ENCODE measurements at places on chromosomes 12 and 14.

GRCh38 chr12:10669533-10669932 is 4.3 kb downstream of the STYK1 start:
- no peak for DNase-seq

DNA sequence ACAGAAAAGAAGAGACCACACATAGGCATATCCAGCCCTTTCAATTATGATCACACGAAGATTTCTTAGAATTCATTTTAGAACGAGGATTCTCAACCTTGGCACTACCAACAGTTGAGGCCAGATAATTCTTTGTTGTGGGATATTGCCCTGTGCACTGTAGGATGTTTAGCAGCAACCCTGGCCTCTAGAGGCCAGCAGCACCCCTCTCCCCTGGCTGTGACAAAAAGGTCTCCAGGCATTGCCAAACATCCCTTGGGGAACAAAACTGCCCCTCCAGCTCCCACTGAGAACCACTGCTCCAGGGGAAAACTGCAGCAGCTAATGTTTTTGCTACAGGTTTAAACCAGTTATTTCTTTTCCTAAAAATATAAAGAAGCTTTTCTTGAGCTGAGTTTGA is 7.1 kb downstream of the NT5DC3 start:
- no peak for DNase-seq

GRCh38 chr14:98270201-98270600 is 1001.8 kb downstream of the BCL11B start:
- DNase-seq, result no peak

- DNase-seq, result no peak
These were observed 1.8 kb upstream of the CDK17 start for GRCh38 chr12:96402061-96402460.

GRCh38 chr14:101791919-101792572 is 30.5 kb downstream of the PPP2R5C start:
- DNase-seq, result no peak

DNA sequence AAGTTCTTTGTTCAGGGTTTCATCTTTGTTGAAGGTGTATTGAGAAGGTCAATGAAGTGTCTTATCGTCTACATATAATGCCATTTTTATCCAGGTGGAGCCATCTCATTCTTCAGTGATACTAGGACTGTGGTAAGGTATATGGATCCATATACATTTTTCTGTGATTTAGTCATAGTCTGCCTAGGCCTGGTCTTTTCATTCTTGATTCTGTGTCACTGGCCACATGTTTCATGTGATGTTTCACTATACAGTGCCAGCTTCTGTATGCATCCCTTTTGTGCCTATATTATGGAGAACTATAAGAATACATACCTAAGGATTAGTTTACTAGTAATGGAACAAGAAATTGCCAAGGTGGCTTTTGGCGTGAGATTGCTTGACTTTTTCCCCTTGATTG is 40.5 kb downstream of the VEZT start:
- DNase-seq, result no peak

DNA sequence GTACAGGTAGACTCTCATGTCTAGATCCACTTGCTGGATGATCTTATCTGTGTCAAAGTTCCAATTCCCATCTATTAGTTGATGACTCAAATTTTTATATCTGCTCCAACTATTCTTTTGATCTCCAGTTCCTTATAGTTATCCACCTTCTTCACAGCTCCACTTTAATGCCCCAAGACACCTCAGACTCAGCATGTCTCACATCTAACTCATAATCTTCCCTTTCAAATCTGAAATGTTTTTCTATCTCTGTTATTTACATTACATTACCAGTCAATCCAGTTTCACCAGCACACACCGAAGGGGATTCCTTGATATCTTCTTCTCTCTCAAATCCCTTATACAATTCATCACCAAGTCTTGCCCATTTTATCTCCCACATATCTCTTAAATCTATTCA is 3.7 kb upstream of the METAP2 start:
- DNase-seq, result no peak

GRCh38 chr12:132140501-132140900 is 3.6 kb downstream of the DDX51 start:
- DNase-seq, result no peak

GRCh38 chr12:96514328-96514727 is 25.0 kb downstream of the CFAP54 start:
- peak; percentile 52 for DNase-seq

DNA sequence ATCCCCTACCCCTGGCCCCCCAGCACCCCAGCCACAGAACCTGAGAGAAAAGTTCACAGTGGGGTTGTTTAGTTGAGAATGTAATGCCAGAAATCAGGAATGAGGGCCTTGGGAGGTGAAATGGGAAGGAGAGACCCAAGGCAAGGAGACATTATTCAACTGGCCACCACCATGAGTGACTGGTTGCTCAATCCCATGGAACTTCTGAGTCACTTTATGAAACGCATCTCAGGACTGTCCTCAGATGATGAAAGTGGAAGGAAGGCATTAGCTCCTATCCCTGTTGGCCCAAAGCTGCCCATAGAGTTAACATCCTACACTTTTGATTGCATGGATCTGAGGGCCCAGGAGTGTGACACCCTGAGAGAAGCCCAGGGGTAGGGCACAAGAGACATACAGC is 25.4 kb upstream of the TCL1A start:
- no peak for DNase-seq

GRCh38 chr14:58549105-58549757 is 88.5 kb upstream of the DACT1 start:
- no peak for DNase-seq

DNA sequence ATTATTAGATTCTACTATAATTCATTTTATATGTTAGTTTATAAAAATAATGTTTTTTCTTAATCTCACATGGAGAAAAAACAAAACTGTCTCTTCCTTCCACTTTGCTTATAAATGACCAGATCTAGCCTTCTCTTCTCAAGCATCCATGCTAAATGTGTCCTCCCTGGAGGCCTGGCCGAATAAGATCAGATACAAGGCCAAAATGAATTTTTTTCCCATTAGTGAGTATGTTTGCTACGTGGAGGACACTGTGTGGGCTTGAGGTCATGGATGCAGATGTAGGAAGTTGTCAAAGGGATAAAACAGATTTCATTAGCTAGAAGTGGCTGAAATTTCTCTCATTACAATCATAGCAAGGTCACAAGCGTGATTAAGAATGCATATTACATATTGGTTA is 1244.9 kb upstream of the SEL1L start:
- DNase-seq, result no peak

DNA sequence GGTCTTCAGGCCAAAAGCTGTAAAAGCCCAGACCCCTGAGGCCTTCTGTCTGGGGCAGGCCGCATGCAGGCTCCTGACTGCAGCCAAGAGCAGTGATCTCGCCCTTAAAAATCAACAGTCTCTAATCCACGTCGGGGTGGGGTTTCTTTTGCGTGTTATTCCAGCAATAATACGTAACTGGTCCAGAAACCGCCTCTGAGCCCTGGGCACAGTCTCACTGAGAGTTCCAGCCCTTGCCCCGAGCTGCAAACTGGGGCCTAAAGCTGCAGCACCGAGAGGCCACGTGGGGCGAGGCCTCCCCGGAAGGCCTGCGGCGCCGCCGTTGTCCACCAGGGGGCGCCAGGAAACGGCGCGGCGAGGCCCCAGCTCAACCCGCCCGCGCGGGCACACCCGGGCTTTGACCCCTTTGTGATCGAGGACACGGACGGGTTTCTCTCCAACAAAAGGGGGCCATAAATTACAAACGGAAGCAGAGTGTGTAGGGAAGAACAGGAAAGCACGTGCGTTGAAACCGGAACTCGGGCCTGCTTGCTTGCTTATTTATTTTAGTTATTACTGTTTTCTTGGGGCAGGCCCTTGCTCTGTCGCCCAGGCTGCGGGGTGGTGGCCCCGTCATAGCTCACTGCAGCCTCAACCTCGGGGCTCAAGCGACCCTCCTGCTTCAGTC is 87.2 kb downstream of the NINJ2 start:
- DNase-seq, result peak; percentile 73

DNA sequence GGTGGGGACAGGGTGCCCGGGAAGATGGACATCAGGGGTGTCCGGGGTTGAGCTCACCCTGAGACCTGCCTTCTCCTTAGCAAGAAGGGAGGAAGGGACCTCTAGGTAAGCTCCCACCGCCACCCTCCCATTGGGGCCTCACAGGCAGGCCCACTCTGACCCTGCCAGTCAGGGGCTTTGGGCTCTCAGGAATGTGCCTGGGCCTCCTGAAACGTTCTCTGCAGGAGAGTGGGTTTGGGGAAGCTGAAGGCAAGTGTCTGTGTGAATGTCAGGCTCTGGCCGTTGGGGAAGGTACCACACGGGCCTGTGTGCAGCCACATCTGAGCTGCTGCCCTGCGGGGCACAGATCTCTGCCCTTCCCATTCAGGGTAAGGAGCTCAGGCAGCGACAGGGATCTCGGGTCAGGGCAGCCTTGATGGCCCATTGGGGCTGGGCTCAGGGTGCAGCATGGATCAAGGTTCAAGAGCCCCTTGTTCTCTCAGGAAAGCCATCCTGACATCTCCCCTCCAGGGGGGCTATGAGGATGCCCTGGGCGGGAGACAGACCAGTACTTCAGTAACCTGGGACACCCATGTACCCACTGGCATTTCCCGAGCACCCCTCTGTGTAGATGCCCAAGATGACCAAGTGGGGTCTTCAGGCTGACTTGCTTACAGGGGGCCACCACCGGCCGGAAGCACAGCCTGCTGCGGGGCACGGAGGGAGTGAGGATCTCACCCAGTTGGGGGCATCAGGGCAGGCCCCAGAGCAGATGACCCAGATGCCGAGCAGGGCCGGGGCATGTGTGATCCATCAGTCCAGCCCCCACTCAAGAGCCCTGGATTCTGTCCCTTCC is 29.7 kb downstream of the FAM222A start:
- DNase-seq, result no peak

DNA sequence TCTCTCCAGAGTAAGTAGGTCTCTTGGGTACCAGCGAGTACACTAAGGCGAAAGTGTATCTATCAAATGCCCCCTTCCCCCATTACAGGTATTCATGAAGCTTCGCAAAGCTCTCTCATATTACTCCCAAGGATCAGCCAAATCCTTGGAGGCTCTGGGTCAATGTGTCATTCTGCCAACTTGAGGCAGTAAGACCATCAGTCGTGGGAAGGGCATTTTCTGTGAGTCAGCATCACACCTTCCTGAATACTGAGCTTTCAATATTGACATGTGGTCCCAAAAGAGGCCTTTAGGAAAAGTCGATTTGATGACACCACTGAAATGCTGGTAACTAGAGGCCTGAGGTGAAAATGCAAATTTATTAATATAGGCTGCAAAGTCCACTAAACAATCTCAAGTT is 323.9 kb downstream of the LRIG3 start:
- DNase-seq, result no peak

GRCh38 chr12:54683398-54683797 is 35.2 kb upstream of the DCD start:
- DNase-seq, result no peak

DNA sequence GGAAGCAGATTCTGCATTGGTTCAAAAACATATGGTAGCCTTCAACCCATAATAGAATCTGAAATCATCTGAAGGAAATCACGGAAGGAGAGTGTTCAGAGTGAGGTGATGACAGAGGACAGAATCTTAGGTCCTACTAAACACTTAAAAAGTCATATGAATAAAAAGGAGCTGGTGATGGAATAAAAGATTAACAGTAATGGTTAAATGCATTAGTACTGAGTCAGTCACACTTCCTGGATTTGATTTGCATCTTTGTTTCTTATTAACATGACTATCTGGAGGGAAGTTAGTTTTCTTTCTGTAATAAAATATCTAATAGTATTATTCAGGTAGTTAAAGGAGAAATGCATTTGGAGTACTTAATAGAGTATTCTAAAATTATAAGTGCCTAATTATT is 296.3 kb upstream of the ATXN7L3B start:
- DNase-seq, result no peak

DNA sequence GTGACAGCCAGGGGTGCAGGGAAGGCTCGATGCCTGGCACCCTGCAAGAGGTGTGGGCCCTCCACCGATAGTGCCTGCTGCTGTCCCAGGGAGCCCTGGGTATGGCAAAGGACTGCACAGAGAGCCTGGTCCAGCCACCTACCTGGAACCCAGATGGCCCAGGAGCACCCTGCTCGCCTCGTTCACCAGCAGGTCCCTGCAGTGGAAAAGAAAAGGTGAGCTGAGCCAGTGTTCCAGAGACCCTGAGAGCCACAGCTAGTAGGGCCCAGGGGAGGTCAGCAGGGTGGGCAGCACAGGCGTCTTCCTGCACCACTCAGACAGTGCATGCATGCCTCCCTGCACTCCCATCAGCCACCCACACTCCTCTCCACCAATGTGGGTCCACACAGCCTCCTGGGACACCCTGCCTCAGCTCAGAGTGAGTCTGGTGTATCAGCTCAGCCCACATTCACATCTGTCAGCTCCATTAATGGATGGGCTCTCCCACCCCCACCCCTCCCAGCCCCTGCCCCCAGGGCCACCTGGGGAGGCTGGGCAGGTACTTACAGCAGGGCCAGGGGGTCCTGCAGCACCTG is 20.2 kb downstream of the TMEM106C start:
- no peak for DNase-seq

DNA sequence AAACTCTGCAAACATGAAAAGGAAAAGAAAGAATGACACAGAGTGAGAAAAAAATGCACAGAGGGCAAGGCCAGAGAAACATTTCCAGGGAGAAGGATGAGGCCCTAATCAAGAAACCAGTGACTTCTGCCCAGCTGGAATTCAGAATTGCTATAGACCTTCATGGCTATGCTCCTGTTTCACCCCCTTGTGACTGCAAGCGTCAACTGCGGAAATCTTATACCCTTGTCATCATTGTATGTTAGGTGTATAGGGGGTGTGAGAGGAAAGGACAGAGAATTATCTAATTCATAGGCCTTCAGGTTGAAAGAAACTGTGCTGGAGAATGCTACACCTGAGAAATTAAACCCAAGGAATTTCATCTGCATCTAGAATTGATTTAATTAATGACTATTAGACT is 117.5 kb downstream of the SLC25A21 start:
- DNase-seq, result no peak

- no peak for DNase-seq
These were observed 50.8 kb upstream of the AP4S1 start for GRCh38 chr14:30974628-30975027.

- no peak for DNase-seq
These were observed 440.7 kb downstream of the CCER1 start for GRCh38 chr12:90514325-90514724.

DNA sequence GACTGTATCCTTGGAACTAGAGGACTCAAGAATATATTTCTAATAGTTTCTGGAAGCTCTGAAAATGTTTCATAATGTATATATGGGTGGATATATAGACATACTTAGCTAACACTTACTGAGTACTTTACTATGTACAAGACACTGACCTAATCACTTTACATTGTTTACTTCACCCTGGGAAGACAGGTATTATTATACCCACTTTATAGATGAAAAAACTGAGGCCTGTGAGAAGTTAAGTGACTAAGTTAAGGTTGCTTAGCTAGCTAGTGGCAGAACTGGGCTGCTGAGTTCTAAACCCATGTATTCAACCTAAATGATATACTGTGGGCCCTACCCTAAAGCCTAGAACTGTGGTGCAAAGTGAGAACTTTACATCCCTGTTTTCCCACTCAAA is 79.1 kb upstream of the SSTR1 start:
- no peak for DNase-seq

DNA sequence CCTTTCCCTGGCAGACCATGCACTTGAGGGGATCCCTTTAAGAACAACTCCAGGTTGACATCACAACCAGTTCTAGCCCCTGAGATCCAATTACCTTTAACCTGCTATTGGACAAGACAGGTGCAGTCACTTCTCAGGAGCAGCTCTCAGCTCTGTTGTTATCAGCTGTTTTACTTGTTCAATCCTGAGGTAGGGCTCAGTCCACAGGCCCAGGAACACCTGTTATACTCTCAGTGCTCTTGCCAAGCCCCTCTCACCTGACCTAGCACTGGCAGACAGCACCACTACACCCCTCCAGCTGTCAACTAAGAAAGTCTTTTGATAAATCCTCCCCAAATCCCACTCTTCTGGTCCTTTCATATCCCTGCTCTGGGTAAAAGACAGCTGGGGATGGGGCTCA is 163.9 kb upstream of the TMTC2 start:
- DNase-seq, result no peak
